ENCODE measurements at places on chromosomes 12 and 14.

DNA sequence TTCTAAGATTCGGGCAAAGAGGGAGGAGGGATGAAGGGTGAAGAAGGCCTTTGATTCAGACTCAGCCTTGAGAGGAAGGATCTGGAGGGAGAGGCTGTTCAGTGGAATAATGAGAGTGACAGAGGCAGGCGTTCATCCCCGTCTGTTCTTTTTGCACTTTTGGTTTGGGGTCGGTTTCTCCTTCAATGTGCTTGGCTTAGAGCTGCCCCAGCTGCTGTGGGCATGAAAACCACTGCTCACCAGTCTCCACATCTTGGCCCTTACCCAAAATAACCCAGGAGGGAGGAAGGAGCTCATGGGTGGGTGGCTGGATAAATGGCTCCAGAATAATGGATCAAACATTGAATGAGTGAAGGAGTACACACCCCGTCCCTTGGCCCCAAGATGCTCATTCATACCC lies 261.7 kb upstream of the FKBP4 start:
- DNase-seq: no peak

GRCh38 chr12:111462210-111462769 lies 56.6 kb downstream of the SH2B3 start:
- DNase-seq: no peak

DNA sequence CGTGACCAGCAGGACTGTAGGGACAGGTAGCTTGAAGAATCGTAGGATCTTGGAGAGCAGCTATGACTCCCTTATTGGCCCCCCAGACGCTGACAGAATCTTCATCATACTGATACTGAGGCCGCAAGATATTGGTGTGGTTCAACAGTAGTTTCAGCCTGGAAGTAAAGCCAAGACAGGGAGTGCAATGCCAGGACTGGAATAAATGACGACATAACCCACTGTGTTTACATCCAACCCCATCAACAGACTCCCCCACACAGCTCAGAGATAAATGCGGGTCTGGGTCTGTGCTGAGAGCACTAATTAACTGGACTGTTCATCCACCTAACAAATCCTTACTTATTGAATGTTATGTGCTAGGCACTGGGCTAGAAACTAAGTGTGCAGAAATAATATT lies 16.6 kb downstream of the NOXRED1 start:
- DNase-seq: no peak

- no peak for DNase-seq
Measured at GRCh38 chr12:95953000-95953399, 9.9 kb downstream of the AMDHD1 start.

DNA sequence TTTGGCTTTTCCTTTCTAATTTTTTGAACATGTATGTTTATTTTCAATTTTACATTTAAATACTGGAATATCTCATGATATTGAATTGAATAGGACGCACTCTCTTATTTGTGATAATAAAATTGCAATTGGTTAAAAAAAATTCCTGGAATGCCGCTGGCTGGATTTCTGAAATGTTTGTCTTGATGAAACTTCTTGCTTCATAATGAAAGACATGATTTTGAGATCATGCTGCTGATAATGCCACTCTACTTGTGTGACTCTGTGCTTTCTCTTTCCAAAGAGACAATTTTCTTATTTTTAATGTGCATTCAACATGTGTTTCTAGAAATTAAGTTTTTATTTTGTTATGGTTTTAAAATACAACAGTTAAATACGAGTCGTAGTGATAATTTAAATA lies 465.7 kb upstream of the FAR2 start:
- no peak for DNase-seq

DNA sequence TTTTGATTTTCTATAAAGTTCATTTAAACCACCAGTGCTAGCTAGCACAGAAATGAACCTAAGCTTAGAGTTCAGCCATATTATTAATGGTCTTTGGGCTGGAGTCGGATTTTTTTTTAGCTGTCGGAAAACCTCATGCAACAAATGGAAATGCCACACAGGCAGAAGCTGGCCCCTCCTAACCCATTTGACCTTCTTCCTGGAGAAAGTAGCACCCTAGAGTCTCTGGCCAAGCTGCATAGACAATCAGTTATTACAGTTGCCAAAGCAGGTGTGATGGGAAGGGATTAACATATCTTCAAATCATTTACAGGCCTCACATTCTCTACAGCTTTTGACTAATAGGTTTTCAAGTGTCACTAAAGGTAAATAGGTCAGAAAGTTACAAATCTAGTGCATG lies 49.4 kb downstream of the PTPRQ start:
- DNase-seq: no peak

DNA sequence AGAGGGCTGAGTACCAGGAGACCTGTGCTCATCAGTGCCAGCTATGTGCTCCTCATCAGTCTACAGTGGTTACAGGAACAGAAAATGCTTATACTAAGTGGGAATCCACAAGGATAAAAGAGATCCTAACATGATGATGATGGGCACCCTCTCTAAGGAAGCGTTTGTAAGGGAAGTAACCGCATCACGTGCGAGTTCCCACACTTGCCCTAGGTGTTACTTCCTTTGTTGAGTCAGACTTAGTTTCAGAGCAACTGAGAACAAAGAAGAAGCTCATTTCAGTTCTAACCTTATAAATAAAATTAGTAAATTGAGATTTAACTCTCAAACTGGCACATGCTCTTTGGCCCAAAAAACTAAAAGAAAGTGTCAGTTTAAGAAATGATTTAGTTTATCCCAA lies 956.4 kb upstream of the TMEM132C start:
- DNase-seq: no peak

DNA sequence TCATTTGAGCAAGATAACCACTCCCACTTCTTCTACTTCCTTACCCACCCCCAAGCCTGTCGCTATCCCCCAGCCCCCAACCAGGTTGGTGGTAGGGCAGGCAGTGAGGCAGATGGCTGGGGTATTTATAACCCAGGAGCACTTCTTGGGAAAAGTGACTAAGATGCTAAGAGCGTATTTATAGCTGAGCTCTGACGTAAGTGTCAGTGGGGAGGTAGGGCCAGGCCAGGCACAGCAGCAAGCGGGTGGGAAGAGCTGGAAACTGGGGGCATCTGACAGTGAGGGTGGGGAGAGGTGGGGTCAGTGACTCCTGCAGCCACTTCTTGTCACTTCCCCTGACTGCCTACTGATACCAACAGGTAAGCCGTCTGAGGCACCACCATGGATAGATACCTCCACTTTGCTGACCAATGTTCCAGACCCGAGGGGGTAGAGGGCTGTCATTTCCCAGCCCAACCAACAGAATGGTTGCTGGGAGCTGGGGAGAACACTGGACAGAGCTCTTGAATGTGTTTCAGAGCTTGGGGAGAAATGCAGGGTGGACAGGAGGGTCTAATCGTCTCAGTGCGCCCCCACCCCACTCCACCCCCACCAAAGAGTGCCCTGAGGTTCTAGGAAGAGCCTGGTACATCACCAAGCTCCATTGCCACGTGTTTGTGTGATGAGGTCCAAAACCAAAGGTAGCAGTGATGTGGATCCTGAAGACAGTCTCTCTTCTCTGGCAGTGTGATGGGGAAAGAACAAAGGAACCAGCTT lies 2.7 kb upstream of the INHBE start:
- DNase-seq: no peak

- DNase-seq: peak; percentile 34
Measured at GRCh38 chr14:23512156-23512555, 39.4 kb downstream of the ZFHX2 start.

- no peak for DNase-seq
Measured at GRCh38 chr12:80173083-80173864, 73.9 kb downstream of the OTOGL start.

- DNase-seq: no peak
Measured at GRCh38 chr12:76069339-76069738, 15.1 kb downstream of the NAP1L1 start.

DNA sequence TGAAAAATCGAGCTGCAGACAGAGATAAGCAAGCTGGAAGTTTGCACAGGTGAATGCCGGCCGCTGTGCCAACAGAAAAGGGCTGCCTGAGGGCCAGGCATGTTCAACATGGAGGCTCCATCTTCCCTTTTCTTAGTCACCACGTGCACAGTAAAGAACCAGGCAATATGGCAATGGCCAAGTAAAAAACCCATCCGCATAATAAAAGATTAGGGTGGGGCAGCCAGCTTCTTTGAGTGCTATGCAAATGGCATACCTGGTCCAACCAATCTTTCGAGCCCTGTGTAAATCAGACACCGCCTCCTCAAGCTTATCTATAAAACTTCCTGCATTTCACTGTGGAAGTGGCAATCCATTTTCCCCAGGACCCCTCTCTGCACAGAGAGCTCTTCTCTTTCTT lies 16.7 kb downstream of the PNP start:
- no peak for DNase-seq

- DNase-seq: peak; percentile 67
Measured at GRCh38 chr14:61503167-61503801, 181.9 kb downstream of the PRKCH start.

DNA sequence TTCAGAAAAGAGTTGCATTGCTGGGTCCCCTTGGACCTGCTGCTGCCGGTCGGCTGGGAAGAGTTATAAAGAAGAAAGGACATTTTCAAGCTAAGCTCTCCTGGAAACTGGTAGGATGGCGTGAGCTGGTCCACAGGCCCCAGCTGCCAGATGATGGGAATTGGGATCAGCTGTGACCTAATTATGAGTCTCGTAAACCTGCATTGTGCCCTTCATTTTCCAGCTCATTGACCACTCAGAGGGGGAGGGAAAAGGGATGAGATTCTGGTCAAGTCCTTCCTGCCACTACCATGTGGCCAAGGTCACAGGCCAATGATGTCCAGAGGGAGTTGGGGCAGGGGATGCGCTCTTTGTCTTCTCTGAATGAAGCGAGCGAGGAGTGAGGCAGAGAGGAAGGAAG lies 320.9 kb downstream of the NRXN3 start:
- DNase-seq: no peak

- no peak for DNase-seq
Measured at GRCh38 chr12:64110864-64111263, 111.2 kb downstream of the KICS2 start.

GRCh38 chr12:111754671-111755070 lies 12.1 kb upstream of the ALDH2 start:
- no peak for DNase-seq

DNA sequence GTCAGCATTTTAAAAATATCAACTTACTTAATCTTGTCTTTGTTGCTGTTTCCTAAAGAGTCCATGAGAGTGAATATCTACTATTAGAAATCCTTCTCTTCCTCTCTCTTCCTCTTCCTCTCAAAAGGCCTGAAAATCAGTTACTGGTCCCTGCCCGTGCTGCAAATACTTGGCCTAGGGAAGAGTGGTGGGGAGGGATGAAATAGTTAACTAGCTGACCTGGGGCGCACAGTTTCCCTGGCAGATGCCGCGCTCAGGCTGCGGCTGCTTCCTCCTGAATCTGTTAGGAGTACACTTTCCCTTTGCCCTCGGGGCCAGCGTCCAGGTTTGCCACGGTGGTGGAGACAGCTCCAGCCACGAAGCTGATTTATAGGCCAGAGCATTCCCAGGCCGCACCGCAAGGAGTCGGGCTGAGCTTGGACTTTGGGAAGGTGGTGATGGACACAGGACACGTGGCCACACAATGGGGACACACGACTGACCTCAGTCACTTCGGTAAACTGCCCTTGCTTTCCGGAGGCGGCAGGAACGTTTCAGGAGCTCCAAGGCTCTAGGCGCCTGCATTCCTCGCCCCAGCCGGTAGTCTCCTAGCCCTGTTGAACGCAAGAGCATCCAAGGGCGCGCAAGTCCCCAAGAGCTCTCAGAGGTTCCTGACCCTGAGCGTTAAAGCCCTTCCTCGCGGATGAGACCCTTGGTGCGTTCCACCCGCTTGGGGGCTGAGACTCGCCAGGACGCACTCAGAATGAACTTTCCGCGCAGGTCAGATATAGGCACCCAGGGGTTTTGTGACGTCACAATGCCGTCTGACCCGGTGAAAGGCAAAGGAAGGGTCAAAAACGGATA lies 7.1 kb upstream of the ASCL1 start:
- no peak for DNase-seq

- no peak for DNase-seq
Measured at GRCh38 chr12:98758331-98758730, 113.2 kb downstream of the APAF1 start.

GRCh38 chr12:62891805-62892549 lies 43.0 kb downstream of the PPM1H start:
- DNase-seq: no peak

DNA sequence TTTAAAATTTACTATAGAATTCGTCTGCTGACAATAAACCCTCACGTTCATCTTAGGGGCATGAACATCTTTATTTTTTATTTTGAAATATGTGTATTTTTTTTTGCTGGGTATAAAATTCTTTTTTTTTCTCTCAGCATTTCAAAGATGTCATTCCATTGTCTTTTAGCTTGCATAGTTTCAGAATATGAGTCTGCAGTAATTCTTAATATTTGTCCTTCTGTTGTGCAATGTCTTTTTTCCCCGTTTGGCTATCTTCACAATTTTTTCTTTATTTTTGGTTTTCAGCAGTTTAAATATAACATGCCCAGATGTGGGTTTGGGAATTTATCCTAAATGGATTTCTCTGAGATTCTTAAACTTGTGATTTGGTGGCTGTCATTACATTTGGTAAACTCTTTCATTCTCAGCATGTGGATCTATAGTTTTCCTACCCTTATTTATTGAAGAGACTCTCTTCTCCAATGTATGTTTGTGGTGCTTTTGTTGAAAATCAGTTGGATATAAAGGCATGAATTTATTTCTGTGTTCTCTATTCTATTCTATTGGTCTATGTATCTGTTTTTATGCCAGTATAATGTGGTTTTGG lies 37.8 kb upstream of the PLBD1 start:
- DNase-seq: no peak

GRCh38 chr14:37596790-37597472 lies 1.5 kb downstream of the TTC6 start:
- no peak for DNase-seq

- DNase-seq: no peak
Measured at GRCh38 chr12:21695986-21696385, 38.3 kb upstream of the LDHB start.

DNA sequence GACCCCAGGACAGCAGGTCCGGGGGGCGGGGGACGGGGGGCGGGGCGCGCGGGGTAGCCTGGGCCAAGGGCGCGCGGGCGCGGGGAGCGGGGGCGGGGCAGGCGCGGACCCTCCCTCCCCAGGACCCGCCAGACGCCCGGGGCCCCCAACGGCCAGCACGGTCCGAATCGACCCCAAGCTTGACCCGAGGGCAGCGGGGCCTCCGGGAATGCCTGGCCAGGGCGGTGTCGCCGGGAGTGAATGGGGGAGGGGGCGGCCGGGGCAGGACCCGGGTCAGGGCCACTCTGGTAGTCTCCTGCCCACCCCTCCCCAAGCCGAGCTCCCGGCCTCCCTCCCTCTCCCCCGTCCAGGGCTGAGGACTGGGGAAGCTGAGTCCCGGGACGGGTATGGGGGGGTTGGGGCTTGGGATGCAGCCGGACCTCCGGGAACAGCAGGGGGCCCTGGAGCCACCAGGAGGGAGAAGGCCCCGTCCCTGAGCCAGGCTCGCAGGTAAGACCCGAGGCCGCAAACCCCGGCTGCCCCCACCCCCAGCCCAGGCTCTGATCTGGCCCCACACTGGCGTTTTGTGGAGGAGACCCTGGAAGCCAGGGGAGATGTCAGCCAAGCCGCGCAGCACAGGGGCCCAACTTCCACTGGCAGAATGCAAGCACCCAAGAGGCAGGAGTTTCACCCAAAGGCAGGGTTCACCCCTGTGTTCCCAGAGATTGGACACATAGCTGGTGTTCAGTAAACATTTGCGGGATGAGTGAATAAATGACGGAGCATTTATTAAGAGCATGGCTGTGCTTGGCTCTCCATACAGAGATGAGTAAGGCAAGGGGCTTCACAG lies 545 bp upstream of the GALNT9 start:
- no peak for DNase-seq
